Cortex of kidney (tissue), 1 donor: ENCODE measurements at places on chromosomes 1 and 21.

DNA sequence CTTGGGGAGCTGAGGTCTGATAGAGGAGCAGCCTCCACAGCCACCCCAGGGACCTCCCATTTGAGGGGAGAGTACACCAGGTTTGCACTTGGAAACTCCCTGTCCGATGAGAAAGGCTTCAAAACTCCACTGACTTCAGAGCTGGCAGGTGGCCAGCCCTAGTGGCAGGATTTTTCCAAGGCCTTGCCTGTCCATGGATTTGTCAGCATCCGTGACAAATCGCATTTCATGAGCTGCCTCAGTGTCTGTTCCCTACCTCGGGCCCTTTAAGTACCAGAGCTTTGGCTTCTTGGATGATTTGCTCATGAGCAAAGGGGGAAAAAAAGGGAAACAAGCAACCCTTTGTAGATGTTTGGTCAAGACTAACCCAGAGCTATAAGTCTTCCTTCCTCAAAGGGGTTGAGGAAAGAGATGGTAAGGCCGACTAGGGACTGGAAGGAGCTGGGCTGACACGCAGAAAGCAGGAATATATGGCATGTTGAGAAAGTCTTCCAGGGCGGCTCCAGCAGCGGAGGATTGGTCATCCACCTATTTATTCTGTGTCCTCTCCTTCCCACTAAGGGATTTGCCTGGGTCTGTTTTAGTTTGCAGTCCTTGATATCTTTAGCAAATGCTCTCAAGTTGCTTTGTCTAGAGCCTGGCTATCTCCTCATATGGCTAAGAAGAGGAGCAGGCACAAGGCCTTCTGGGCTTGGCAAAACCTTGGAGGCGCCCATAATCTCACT, 2.7 kb upstream of the HSPG2 start:
- DNase-seq: no peak

DNA sequence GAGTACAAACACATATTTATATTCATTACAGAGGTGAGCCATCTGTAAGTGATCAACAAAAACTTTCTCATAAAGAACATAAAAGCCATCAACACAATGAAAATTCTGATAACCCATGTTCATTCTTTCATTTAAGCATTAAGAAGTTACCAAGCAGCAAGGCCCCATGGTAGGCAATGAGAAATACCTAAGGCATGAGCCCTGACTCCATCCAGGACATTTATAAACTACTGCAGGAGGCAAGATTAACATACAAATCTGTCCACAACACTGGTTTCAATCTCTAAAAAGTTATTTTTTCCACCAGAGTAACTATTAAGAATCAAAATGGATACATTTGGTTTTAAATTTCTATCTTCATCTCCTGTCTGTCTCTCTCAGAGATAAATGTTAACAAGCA, 76.1 kb downstream of the SIPA1L2 start:
- DNase-seq: no peak

GRCh38 chr1:8015809-8016165, 10.3 kb downstream of the ERRFI1 start:
- DNase-seq: no peak

DNA sequence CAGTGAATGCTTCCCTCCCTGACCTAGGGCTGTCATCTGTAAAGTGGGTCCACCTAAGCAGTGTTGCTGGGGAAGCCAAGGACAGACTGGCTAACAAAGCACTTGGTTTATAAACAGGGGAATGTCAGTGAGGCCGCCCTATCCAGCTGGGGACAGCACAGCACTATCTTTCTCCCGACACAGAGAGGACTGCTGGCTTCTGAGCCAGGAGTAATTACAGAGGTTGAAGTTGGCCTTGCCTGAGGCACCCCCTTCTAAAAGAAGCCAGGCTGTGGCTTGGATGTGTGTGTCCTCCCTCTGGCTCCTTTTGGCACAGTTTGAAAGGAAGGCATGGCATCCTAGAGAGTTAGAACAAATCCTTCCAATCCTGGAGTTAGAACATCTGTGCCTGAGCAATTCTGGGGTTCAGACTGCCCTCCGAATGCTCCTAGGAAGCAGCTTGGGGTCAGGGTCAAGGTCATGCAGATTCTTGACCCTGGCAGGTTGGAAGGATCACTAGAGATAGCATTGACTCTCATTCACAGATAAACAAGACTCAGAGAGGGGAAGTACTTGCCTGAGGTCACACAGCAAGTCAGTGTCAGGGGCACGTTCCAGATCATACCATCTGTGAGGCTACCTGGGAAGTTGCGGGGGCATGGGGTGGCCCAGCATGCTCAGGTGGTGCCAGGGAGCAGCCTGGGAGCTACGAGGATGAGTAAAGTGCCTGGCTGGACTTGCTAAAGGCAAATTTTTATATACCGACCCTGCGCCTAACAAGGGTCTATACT, 1.3 kb upstream of the LDLRAP1 start:
- no peak for DNase-seq

DNA sequence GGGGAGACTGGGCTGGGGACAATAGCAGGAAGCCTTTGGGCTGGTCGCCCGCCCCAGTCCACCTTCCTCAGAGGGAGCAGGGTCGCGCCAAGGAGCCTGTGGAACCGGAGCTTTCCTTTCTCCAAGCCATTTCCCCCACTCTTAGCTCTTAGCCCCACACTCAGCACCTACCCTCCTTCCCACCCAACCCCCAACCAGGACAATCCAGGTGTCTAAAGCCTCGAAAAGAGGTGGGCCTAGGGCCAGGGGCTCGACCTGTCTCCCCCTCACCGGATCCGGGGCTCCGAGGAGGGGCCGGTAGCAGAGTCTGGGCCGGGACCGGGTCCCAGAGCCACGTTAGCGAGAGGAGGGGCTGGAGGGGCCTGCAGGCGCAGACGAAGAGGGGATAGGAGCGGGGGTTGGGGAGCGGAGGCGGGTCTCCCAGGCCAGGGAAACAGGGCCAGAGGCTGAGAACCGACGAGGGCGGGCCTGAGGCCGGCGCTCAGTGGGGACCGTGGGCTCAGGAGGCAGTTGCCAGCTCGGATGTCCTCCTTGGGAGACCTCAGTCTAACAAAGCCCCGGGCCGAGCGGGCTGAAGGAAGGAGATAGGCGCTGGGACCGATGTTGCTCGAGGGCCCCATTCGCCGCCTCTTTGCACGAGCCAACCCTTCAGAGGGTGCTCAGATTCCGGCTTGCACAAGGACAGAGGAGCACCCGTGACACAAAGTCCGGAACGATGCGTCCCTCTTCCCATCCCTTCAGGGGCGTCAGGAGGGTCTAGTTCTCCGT, 943 bp downstream of the SEMA6C start:
- DNase-seq: no peak

DNA sequence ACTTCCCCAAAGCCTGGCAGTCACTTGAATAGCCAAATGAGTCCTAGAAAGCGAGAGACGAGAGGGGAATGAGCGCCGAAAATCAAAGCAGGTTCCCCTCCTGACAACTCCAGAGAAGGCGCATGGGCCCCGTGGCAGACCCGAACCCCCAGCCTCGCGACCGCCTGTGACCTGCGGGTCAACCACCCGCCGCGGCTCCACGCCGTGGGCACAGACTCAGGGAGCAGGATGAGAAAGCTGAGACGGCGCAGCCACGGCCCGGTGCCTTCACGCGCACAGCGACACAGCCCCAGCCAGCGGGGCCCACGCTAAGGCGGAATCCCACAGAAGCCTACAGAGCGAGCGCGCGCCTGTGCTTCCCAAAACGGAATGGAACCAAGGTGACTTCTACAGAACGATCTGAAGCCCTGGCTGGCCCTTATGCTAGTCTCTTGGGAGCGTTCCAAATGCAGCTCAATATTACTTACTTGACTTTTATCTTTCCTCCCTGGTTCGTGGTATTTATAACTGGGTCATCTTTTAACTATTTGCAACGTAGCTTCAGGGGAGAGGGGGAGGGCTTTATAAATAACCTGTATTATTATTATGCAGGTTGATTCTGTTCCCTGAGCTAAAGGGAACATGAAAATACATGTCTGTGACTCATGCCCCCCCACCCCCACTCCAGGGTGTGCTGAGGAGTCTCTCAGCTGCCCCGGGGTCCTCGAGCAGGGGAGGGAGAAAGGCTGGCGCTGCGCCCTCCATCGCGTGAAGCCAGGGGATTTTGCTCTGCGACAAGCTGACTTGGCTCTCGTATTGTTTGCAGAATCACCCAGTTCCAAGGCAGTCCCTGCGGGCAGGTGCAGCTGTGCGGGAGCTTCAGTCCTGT, 1.7 kb downstream of the TSPEAR start:
- DNase-seq: no peak

DNA sequence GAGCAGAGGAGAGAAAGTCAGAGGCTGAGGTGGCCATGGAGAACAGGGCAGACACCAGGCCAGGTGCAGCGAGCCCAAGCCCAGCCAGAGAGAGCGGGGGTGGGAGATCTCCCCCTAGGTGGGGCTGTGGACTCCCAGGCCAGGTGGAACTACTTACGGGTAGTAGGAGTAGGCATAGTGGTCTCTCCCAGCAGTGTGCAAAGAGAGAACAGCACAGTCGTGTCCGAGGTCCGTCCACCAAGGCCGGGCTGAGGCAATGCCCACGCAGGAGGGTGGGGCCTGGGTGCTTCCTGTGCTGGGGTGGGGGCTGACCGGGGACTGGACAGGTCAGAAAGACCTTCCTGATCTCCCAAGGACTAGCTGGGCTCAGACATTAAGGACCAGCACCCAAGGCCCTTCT, 263.7 kb downstream of the PTPRU start:
- no peak for DNase-seq

- no peak for DNase-seq
These were observed 50.0 kb downstream of the PTPRU start for GRCh38 chr1:29286194-29286767.

DNA sequence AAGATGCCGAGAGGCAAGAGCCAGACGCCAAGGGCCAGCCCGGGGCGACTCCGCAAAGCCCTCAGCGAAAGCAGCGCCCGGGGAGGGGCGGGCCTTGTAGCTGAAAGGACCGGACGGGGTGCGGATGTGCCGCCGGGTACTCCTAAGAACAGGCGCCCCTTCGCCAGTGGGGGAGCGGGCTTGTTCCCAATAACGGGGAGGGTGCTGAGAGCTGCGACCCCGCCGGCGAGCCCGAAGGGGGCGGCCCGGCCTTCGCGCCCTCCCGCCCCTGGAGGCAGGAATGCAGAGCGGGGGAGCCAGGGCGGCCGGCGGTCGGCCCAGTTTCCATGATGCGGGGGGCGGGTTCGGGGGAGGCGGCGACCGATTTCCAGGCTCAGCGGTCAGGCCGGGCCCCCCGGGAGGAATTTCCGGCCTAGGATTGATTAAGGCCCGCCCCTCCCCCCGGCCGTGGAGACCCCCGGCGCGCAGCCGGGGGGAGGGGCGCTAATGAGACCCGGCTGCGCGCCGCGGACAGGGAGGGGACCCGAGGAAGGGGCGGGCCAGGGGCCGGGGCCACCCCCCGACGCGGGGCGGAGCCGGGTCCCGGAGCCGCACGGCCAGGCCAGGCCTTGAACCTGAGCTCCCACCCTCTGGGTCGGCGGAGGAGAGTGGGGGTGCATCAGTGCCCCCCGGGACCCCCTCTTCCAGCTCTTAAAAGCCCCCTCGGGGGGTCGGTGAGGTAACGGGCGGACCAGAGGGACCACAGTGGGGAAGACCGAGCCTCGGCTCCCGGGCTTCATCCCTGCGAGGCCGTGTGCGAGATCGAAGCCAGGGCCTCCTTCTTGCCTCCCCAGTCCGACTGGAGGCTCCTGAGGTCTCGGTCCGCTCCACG, 898 bp upstream of the TMEM200B start:
- no peak for DNase-seq

DNA sequence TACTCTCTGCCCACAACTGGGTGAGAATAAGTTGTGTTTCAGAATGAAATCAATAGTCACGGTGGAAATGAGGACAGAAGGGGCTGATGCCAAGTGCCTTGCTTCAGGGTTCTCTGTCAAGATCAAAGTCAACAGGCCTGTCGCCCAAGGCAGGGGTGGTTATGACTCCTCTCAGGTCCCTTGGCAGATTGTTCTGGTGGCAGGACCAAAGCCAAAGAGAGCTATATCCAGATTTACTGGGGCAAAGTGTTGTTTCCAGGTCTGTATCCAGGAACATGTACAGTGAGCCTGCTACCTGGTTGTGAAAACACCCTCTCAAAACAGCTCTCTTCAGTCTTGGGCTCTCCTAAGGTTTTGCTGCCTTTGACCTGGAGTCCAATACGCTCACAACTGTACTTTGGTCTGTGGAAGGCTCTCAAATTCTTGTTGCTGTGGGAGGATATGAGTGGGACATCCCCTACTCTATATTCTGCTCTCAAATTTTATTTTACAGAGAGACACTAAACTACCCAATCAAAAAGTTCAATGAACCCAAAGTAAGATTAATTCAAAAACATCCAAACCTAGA, 175.1 kb upstream of the ETV3 start:
- no peak for DNase-seq

- DNase-seq: no peak
These were observed 294.4 kb upstream of the NR5A2 start for GRCh38 chr1:199733125-199733524.

DNA sequence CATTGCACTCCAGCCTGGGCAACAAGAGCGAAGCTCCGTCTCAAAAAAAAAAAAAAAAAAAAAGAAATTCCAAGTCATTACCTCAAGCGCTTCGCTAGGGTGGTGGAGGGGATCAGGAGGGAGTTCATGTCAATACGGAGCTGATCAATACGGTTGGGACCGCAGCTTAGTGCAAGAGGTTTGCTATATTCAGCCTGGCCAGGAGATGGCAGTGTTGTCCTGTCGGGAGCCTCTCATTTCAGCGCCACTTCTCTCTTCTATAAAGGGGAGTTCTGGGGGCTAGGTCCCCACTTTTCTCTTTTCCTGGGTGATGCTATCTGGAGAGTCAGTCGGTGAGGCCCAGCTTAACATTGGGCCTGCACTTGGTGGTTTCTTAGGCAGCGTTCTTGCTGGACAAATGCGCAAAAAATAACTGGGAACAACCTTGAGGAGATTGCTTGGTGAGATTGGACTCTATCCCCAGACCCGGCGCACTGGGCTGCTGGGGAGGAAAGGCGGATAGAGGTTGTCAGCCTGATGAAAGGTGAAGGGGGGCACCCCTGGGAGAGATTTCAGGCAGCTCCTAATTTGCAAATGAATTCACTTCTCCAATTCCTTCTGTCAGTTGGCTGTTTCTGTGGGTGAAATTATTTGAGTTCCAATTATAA, 40.4 kb downstream of the KIAA0040 start:
- no peak for DNase-seq

GRCh38 chr1:231219422-231220401, 21.3 kb upstream of the GNPAT start:
- DNase-seq: no peak

DNA sequence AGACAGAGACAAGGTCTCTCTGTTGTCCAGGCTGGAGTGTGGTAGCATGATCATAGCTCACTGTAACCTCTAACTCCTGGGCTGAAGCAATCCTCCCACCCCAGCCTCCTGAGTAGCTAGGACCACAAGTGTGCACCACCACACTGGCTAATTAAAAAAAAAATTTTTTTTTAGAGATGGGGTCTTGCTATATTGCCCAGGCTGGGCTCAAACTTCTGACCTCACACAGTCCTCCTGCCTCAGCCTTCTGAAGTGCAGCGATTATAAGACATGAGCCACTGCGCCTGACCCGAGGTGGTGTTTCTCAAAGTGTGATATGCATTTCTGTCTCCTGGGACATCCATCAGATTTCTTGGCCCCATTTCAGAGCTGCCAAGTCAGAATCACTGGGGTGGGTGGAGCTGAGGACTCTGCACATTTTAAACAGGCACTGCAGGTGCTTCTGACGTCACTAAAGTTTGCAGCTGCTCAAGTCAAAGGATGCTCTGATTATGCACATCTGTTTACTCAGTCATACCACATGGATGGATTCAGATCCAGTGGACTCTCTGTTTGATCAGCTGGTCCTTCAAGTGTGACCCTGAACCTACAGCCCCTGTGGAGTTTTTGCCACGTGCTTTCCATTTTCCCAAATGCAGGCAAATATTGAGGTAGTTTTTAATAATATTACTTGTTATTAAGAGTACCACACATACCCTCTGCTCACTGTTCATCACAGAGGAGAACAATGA, 21.4 kb downstream of the TGFB2 start:
- DNase-seq: no peak
